Stimulated activated CD4-positive, alpha-beta T cell treated with anti-CD3 and anti-CD28 coated beads, Interleukin-1b, Interleukin-23, amount 100 ng/mL, for 1 hour (primary cell): ENCODE measurements at places on chromosomes 4 and X.

DNA sequence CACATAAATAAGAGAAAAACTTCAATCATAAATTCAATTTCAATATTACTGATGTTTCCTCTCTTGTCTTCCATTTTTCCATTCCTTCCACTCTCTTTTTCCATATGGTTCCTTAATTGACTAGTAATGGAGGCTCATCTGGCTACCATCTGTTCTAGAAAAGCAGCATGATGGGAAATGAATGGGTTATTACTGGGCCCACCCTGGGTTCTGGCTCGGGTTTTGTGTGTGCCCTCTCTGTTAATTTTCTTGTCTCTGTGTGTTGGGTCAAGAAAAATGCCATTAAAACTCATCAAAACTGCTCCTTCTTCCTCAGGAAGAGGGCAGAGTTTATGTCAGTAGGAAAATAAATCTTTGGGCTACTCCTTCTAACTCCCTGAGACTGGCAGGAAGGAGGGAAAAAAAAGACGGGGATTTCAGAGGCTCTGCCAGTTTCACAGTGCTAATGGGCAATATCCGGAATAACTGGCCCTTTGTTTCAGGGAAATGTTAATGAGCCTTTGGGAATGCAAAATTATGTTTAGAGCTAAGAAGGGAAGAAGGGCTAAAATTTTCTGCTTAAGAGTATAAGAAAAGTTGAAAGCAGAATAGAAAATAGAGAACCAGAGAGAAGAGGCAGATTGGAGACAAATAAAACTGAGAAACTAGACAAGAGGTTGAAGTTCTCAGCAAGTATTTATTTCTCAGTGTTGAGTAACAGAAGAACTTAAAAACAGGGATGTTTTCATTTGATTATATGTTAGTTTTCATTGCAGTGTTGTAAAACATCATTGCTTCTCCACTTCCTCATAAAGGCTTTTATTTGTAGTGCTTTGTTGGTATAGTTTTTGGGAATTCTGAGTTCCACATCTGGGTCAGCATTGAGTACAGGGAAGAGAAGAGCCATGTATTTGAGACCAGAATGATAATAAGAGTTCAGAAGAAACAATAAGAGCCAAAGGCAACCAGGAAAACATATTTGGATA lies 19.7 kb downstream of the GABRB1 start:
- no peak for DNase-seq

GRCh38 chrX:482192-482701 lies 95.5 kb upstream of the PPP2R3B start:
- no peak for DNase-seq

DNA sequence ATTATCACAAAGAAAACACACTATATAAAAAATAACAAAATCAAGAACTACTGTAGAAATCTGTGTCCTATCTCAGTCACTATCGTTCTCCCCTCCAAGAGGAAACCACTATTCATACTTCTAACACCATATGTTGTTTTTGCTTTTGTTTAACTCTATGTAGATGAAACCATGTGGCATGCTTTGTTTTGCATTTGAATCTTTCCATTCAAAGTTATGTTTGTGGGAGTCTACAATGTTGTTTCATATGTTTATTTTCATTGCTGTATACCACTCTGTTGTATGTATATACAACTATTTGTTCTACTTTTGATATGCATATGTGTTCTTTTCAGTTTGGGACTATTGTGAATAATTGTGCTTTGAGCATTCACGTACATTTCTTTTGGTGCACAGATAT lies 116.1 kb downstream of the PABPC4L start:
- no peak for DNase-seq

DNA sequence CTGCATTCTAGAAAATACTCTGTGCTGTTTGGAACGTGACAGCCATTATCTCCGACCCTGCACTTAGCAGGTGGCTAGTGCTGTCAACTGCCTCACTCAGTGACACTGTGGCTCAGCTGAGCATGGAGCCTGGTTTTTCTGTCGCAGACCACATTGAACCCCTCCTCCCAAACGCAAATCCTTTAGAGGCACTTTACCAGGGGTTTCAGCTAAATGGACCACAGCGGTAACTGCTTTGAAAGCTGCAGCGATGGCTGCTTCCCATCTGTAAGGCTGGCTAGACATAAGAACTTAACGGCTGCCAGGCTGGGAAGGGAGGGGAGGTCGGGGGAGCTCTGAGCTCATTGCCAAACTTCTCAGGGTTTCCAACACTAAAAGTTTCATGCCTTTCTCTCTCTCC lies 8.1 kb downstream of the SLC34A2 start:
- no peak for DNase-seq

DNA sequence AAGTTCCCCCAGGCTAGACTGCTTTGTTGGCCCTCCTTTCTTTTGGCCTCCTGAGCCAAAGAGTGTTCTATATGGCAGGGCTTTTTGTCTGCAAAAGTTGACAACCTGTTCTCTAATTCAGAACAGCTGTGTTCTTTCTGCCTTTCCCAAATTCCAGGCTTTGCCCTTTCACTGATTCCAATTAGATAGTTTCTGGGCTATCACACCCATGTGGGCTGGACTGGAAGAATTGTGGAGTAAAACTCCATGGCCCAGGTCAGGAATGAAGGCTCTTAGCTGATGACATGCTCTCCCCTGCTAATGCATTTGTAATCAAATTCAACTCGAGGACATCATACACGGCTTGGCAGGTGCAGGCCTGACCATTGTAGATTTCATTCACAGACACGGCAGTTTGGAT lies 19.4 kb downstream of the BMP3 start:
- no peak for DNase-seq

DNA sequence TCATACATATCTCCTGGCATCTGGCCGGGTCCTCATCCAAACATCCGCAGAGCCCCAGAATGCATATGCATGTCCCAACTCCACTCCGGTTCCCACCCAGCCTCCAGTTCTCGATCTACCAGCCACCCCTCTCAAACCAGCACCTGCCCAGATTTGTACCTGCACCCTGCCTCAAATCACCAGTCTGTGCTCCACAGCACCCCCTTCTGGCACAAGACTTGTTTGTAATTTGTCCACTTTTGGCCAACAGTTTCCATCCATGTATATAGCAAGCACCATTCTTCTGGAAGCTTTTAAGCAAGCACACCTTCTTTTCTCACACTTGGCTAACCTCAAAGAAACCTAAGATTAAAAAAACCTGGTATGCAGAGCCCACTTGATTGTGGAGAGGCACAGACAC lies 644.1 kb downstream of the MID1IP1 start:
- DNase-seq, result no peak

DNA sequence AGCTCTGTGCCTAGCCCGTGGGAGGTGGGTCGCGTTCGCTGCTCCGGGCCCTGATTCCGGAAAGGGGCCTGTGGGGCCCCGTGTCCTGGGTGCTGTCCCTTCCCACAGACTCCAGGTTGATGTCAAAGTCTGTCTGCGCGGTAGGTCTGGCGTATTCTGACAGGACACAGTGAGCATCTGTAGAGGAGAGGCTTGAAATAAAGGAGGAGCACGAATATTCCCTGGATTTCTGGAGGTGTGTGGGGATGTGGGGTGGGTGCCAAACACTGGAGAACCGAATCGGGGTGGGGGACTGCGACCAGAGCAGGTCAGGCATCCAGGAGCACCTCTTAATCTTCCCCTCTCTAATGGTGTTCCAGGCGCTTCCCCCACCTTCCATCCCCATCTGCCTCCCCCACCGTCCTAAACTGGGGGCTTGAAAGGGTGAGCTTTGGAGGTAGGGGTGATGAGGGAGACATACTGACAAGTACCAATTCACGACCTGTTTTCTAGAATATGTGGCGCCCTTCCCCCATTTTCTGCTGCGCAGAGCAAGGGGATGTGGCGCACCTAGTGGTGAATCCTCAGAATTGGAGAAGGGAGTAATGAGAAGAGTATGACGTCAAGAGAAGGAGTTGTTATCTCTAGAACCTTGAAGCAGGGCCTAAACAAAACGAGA lies 877 bp downstream of the GPRASP1 start:
- DNase-seq, result no peak

DNA sequence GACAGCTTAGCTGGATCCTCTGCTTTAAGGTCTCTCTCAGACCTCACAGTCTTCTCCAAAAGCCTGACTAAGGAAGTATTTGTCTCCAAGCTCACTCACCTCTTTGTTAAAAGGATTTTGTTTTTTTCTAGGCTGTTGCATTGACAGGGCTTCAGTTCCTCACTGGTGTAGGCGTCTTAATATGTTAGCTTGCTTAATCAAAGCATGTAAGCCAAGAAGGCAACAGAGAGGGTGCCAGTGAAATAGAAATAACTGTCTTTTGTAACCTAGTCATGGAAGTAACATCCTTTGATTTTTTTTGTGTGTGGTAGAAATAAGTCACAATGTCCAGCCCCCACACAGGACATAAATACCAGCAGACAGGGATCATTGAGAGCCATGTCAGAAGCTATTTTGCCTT lies 58.8 kb downstream of the FIP1L1 start:
- no peak for DNase-seq

GRCh38 chr4:16192631-16193518 lies 33.4 kb downstream of the TAPT1 start:
- no peak for DNase-seq

DNA sequence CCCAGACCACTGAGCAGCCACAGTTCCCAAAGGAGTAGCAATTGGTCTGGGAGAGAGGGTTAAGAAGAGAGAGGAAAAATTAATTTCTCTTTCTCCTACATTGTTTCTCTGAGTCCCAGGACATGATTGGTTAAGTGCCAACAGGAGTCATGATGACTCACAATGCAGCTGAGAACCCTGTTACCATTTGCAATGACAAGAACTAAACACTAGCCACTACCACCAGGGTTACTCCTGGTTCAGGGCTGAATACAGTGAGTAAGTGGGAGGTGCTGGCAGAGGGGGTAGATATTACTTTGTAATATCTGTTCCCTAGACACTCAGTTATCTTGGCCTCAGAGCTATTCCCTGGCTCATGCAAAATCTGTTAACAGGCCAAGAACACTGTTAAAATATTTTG lies 18.0 kb downstream of the ETDC start:
- DNase-seq, result no peak

GRCh38 chr4:92304606-92305005 lies 840 bp downstream of the GRID2 start:
- no peak for DNase-seq

- DNase-seq, result no peak
These were observed 130.8 kb downstream of the COL4A6 start for GRCh38 chrX:108307132-108308085.

- no peak for DNase-seq
These were observed 27.2 kb downstream of the TAPT1 start for GRCh38 chr4:16199093-16199492.

DNA sequence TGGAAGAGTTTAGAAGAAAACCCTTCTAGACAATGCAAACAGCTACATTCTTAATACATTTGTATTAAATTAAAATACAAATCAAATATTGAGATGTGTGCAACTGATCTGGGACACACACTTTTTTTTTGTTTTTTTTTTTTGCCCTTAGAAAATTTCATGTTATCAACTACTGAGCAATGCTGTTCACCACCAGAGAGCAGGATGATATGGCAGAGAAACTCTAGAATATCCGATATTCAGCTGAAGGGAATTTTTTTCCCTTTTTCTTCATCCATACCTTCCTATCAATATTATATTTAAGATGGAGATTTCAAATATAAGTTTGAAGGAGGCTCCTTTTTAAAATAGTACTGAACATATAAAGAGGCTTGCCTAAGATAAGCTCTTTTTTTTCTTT lies 1.0 kb downstream of the NDST3 start:
- no peak for DNase-seq

GRCh38 chr4:74540193-74540592 lies 95.3 kb downstream of the AREG start:
- DNase-seq, result no peak

DNA sequence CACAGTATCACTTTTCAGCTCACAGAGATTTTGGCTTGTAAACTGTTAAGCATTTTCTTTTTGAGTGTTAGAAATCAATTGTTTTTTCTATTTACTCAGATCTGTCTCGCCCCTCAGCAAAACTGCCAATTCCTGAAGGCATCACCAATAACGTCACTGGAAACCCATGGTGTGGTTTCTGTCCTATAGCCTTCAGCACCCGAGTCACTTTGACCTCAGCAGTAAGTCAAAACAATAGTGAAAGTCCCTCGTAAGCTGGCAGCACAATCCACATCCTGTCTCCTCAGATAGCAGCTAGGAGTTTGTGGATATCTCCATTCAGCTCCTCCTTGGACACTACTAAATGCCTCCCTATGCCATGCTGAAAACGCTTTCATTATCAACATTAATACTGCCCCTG lies 1787.4 kb upstream of the ADGRL3 start:
- DNase-seq, result no peak

DNA sequence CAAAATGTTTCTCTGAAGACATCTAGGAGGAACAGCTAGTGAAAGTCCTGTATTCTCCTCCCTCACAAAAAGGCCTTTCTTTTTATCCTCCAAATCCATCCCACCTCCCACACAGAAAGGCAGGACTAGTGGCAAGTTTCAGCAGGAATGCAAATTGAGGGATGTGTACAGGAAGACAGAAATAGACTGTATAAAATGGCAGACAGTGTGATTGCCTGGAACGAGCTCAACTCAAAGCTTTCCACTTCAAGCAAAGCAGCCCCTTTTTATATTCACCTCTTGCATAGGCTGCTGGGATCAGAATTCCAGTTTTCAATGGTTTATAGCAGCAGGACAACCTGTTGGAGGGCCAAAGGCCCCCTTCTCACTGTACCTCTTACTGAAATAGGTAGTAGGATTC lies 57.5 kb downstream of the DCX start:
- DNase-seq, result no peak

DNA sequence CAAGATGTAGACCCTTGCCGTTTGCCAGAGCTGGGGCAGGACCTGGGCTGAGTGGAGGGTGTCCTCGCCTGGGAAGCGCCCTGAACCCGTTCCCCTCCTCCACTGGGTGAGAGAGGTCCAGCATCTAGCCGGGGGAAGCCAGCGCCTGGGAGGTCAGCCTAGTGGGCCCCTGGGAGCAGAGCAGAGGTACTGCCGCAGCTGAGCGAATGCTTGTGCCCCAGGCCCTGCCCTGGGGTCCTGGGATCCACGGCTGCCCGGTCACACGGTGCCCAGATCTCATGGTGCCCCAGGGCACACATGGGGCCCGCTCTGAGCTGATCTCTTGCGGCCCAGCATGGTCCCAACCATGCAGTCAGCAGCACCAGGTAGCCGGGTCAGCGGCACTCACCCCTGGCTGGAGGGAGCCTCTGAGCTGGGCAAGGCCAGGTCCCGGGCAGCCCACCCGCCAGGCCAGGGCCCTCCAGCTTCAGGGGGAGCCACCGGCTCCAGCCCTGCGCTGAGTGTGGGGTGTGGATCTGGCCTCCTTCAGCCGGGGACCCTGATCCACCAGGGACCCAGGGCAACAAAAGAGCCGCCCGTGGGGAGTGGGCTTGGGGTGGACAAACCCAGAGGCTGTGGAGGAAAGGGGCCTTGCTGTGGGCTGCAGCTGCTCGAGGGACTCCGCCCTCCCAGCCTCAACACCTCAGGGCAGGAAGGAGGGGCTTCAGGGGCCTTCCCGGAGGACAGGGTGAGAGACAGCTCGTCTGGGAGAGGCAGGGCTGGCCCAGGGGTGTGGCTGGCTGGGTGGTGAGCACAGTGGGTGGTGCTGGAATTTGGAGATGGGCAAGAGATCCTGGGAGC lies 4.1 kb upstream of the CPLX1 start:
- no peak for DNase-seq

DNA sequence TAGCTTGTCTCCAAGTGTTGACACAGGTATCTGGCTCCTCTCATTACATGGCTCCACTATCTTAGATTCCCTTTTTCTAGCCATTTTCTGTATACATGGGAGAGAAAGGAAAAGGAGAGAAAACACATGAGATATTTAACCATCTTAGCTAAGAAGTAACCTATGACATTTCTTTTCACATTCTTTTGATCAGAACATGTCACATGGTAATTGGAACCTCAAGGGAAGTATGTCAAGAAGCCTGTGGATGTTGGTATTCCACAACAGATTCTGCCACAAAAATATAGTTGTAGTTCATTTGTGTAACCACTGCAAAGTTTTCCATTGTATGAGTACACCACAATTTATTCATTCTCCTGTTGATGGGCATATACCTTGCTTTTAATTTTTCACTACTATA lies 18.7 kb upstream of the GABRB1 start:
- no peak for DNase-seq
